ENCODE measurements at places on chromosomes 3 and 15.

DNA sequence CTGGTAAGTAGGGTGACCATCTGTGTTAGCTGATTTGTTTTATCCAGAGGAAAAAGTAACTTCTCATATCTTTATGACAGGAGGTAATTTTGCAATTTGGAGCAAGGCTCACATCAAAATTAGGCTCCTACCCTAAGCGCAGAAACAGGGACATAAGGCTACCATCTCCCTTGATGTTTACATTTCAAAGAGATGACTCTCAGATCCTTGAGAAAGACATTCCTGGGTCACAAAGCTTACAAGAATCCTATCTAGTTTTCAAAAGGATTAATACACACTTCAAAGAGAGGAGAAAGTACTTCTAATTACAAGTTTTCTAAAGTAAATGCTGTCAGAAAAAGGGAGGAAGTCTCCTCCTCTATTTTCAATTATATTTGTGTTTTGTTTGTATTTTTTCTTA lies 7.0 kb downstream of the ZPLD1 start:
- DNase-seq = no peak

GRCh38 chr3:148705314-148705713 lies 7.6 kb downstream of the AGTR1 start:
- DNase-seq = no peak

GRCh38 chr3:26229801-26230200 lies 392.8 kb upstream of the LRRC3B start:
- DNase-seq = no peak

DNA sequence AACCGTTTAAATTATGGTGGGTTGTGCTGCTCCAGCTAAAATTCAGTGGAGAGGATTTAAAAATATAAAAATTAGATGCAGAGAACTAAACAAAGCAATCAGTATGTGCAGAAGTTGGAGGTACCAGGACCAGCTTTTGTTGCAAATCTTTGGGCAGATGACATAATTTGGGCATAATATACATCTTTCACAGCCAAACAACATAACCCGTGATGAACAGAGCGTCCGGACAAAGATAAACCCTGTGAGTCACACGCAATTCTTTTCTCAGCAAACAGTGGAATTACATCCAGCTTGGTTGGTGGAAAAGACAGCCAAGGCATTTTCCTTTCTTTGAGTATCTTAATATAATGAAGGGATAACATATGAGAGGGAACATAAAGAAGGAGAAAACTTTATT lies 419.4 kb upstream of the ADAMTS9 start:
- peak; percentile 18 for DNase-seq

- no peak for DNase-seq
These were observed 2.1 kb downstream of the TRA2B start for GRCh38 chr3:185935465-185936272.

GRCh38 chr3:17260257-17260656 lies 375.5 kb downstream of the PLCL2 start:
- no peak for DNase-seq

DNA sequence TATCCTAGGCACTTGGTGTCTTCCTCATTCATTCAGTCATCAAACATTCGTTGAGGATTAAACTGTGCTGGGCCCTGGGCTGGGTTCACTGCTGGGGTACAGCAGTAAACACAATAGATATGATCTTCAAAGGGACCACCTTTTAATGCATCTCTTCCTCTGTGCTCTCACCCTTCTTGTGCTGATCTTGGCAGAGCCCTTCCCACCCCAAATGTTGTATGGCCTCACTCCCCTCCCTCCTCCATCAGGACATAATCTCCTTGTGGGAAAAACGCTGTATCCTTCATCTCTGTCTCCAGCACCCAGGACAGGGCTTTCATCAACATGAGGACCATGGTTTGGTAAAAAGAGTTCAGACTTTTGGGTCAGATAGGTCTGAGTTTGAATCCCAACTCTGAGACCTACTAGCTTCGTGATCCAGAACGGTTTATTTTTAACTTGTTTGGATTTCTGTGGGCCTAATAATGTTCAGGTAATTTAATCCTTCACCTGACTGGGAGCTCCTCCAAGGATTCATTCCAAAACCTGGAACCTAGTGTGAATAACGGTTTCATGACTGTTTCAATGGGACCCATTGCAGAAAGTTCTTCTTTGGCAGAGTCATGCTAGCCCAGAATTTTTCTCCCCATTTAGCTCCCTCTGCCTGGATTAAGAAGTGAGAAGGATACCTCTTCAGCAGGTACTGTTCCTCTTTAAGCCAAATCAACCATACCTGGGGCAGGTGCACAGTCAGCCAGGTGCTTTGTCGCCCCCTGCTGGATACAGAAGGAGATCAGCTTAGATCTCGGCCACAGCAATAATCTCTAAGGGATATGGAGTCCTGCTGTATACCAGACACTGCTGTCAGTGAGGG lies 5.2 kb upstream of the WNT7A start:
- no peak for DNase-seq

- DNase-seq = no peak
These were observed 27.1 kb downstream of the P2RY12 start for GRCh38 chr3:151357463-151357850.

DNA sequence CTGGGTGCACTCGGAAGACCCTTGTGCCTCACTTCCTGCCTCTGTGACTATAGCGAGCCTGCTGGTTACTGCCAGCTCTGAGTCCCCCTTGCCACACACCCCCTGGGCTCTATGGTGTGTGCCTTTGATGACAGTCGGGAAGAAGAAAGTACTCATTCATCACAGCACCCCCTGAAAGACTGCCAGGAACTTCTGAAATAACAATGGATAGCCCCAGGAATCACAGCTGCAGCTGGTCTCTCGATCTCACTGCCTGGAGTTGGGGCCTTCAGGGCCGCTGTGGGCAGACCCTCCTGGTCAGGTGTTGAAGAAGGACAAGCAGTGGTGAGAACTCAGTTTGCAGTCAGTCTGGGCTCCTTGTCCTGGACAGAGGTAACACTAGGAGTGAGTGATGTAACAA lies 9.8 kb upstream of the RPP14 start:
- no peak for DNase-seq

DNA sequence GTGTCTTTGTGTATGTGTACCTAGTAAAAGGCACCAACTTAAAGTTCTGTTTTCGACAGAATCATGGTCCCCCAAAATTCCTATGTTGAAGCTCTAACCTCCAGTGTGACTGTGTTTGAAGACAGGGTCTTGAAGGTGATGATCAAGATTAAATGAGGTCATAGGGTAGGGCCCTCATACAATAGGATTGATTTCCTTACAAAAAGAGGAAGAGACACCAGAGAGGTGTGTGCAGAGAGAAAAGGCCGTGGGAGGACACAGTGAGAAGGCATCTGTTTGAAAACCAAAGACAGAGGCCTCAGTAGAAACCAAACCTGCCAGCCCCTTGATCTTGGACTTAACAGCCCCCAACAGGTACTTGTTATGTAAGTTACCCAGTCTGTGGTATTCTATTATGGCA lies 52.0 kb upstream of the CORO2B start:
- no peak for DNase-seq

DNA sequence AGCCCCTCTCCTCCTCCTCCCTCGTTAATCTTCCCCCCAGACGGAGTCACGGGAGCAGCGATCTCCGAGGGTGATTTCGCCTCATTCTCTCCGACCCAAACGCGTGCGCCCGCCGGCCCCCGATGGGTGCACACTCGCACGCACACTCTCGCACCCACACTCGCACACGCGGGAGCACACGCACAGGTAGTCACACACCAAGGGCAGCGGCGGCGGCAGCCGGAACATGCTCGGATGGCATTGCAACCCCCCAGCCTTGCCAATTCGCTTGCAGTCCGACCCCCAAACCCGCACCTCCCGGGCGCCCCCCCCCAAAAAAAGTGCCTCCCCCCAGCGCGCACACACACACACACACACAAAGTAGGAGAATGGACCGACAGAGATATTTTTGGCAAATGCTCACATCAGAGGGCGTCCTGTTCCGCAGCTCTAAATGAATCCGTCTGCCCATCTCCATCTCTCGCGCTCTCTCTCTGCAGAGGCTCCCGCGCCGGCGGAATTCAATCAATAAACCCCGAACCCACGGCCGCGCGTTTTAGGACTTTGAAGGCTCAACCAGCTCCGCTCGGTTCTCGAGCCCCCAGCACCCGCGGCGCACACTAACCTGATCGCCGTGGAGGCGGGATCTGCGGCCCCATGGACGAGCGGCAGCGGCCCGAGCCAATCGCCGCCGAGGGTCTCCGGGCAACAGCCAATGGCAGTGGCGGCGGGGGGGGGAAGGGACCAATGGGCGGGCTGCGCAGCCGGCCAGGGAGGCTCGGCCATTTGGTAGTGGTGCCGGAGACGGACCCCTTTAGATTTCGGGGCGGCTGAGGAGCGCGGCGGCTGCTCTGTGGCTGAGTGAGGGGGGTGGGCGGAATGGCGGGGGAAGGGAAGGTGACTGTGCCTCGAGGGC lies at the start of gene ANP32A:
TSS of gene ANP32A (minus strand) at position 601 of the 895 bp plus-strand sequence. CDS start at position 457, 144 bp downstream.
- DNase-seq = peak; percentile 82

DNA sequence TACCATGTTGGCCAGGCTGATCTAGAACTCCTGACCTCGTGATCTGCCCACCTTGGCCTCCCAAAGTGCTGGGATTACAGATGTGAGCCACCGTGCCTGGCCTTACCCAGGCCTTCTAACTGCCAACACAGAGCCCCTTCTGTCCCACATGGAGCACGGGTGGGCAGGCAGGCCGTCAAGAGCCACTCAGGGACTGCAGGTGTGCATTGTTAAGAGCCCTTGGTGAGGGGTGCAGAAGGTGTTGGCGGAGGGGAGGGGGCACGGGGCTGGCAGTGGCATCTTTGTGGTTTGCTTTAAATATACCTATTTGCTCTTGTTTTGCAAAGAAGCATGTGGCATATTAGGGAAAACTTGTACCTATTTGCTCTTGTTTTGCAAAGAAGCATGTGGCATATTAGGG lies 37.3 kb downstream of the SMAD6 start:
- DNase-seq = no peak

GRCh38 chr3:39903253-39903652 lies 93.8 kb downstream of the MYRIP start:
- DNase-seq = no peak

GRCh38 chr15:73955861-73956742 lies 29.8 kb downstream of the LOXL1 start:
- DNase-seq = no peak

Data from urinary bladder (tissue), 4 donors.